ENCODE measurements at places on chromosomes 11 and 22.

GRCh38 chr11:6667733-6668374 is 12.2 kb upstream of the DCHS1 start:
- DNase-seq: peak; percentile 18

GRCh38 chr11:114109206-114110090 is 49.9 kb downstream of the ZBTB16 start:
- no peak for DNase-seq

GRCh38 chr22:38172832-38173640 is 8.6 kb downstream of the PLA2G6 start:
- no peak for DNase-seq

- no peak for DNase-seq
Observed at GRCh38 chr22:25281675-25282345, 62.4 kb downstream of the CRYBB2 start.

DNA sequence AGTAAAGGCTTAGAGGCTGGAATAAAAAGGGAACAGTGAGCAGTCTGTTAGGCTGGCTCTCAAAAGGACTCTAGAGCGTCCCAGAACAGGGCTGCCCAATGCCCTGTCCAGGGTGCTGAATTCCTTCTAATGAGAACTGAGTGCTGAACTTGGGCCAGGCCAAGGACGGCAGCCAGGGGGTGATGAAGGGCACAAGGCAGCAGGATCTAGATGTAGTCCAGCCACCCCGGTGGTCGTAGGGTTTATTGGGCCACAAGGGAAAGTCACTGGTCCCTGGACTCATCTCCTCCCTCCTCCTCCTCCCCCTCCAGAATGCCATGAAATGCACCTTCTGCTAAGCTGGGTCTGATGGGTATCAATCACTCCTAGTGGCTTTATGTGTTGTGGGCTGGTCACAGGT is 19.2 kb downstream of the NPTXR start:
- peak; percentile 67 for DNase-seq

GRCh38 chr22:32794449-32795213 is 6.9 kb upstream of the TIMP3 start:
- no peak for DNase-seq

DNA sequence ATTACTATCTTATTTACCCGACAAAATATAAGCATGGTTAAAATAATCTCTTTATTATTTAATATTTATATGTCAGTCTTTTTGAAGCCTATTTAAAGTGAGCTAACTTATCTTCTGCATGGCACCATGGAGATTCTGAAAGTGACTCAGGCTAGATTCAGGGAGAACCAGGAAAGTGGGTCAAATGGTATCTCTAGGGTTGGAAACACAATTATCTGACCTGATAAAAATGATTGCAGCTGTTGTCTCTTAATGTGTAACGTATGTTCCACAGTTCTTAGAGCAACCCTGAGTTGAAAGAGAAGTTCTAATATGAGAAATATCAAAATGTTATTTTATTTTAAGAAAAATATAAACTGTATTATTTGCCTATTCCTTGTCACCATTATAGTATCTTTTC is 143.1 kb upstream of the CARD18 start:
- no peak for DNase-seq

GRCh38 chr22:25797498-25798290 is 55.7 kb downstream of the MYO18B start:
- DNase-seq: no peak

DNA sequence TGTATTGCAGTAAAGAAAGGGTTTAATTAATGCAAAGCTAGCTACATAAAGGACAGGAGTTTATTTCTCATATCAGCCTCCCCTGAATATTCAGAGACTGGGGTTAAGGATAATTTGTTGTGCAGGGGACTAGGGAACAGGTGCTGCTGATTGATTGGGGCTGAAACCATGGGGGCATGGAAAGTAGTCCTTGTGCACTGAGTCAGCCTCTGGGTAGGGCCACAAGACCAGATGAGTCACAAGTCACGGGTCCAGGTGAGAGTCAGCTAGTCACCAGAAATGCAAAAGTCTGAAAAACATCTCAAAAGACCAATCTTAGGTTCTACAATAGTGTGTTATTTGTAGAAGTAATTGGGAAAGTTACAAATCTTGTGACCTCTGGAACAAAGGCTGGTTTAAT is 32.9 kb upstream of the SYT13 start:
- no peak for DNase-seq

GRCh38 chr11:113571531-113571930 is 96.3 kb upstream of the DRD2 start:
- no peak for DNase-seq

DNA sequence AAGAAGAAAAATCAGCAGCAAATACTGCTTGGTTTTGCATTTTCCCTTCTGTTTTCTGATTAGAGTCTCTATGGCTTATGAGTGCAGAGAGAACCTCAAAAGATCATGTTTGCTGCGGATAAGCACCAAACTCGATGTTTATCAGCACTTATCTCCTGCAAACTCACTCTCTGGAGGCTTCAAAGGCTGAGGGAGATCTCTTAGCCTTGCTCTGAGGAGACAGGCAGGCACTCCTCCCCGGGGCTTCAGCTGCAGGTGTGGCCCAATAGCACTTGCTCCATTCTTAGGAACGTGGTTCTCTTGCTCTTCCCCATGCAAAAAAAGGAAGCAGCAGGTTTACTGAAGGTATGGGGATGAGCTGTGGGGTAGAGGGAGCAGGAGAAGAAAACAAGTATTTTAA is 45.1 kb downstream of the FLI1 start:
- no peak for DNase-seq

- DNase-seq: no peak
Observed at GRCh38 chr11:132814410-132814809, 717.9 kb downstream of the OPCML start.

DNA sequence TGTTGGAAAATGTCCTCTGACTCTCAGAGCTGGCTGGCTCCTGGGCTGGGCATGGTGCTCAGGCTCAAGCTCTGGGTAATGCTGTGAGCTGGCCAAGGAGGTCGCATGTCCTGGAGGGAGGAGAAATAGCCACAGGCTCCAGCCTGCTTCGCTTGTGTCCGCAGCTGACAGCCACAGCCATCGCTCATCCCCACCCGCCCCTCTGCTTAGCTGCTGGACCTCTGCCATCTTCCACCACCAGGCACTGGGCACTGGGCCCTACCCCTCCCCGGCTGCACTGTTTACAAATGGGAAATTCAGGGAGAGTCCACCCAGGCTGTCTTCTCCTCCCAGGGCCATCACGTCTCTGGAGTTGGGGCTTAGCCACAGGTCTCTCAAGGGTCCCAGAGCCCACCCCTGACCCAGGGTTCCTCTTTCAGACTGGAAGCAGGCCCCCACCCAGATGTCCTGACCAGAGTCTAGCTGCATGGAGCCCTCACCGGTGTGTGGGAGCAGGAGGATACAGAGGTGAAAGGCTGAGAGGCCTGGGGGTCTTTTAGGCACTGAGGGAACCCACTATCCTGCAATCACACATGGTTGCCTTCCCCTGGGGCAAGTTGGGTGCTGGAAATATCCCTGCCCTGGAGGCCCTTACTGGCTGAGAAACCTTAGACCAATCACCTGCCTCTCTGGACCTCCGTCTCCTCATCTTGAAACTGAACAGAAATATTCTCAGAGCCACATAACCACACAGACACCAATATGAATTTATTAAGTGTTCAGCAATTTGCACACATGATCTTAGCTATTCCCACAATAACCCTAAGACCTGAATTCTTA is 62.7 kb downstream of the CD82 start:
- peak; percentile 20 for DNase-seq

DNA sequence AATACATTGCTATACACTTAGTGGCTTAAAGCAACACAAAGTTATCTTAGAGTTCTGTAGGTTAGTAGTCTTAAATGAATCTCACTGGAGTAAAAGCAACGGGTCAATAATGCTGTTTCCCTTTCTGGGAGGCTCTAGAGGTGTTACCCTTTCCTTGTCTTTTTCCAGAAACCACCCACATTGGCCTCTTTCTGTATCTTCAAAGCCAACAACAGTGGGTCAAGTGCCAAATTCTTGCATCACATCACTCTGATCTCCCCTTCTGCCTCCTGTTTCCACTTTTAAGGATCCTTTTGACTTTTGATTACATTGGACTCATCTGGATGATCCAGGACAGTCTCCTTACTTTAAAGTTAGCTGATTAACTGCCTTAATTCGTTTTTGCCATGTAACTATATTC is 93.6 kb downstream of the DDX10 start:
- no peak for DNase-seq

DNA sequence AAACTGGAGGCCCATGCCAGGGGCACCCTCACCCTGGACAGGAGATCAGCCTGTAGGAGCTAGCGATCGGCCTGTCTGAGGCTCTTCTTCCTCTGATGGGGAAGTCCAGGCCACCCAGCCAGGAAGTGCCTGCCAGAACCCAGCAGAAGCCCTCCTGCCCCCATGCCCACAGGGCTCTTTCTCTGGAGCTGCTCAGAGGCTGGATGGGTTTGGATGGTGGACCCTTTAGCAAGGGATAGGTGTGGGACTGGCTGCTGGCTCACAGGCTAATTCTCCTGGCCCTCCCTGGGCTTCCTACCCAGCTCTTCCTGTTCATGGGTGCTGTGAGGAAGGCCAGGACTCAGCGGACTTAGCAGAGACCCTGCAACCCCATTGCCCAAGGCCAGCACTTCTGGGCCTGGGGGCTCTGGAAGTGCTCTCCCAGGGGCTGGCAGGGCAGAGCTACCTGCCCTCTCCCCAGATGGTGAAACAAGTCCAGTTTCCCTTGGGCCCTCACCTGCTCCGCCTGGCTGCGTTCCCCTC is 7.6 kb downstream of the FXYD2 start:
- DNase-seq: no peak

- no peak for DNase-seq
Observed at GRCh38 chr11:12127206-12127898, 17.0 kb downstream of the MICAL2 start.

DNA sequence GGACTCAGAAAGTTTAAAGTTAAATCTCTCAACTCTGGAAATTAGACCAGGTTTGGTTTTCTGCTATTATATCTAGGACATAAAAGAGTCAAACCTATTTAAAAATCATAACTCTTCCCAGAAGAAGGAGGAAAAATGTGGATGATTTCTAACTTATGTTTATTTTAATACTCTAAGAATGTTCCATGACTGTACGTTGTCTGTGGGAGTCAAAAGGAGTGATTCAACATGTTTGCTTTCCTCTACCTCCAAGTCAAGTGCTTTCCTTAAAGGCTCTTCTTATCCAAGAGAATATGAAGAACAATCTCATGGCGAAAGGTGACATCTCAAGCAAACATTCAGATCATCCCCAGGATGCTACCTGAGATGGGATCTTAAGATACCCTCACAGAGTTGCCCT is 21.6 kb downstream of the OR51E1 start:
- no peak for DNase-seq

- DNase-seq: peak; percentile 89
Observed at GRCh38 chr11:119120639-119121007, 757 bp upstream of the HINFP start.

GRCh38 chr22:47027766-47028165 is 265.3 kb downstream of the TBC1D22A start:
- no peak for DNase-seq

- no peak for DNase-seq
Observed at GRCh38 chr11:88354912-88355311, 17.4 kb upstream of the CTSC start.

Data from astrocyte of the cerebellum (primary cell).